ENCODE measurements at places on chromosomes 7 and 10.
A peak's percentile ranks its signal among the peaks of the same experiment; 100 is the strongest.

DNA sequence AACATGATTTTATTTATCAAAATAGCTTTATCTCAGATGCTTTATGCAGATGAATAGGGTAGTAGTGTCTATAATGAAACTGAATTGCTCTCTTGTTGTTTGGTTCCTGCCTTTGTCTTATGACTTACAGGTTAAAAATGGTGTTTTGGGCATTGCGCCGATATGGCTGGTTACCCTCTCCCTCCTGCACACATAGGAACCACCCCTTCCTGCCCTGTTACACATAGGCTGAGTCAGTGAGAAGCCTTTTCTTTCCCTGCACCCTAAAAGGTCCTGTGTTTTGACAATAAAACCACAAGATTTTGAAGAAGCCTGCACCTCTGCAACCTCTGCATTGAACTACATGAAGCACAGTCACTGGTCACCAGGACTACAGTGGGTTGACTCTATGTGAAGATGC lies 655.8 kb upstream of the ANKRD30A start:
- no peak for DNase-seq

GRCh38 chr7:96697822-96698221 lies 11.8 kb downstream of the SEM1 start:
- DNase-seq = no peak

- DNase-seq = no peak
These were observed 92.6 kb upstream of the RNF32 start for GRCh38 chr7:156547884-156548561.

DNA sequence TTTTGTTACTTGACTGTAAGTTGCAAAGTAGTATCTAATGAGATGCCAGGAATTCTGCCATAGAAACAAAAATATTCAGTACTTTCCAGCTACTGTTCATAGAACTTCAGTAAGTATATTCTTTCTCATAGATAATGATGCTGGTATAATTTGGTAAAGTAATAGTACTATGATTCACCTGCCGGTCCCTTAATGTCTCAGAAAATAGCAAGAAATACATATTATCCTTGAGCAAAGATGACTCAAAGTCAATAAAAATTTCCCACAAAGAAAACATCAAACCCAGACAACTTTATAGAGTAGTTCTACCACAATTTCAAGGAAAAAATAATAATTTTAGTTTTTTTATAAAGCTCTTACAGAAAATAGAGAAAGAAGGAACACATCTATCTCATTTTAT lies 105.4 kb downstream of the EPDR1 start:
- no peak for DNase-seq

- DNase-seq = no peak
These were observed 136.0 kb downstream of the COL28A1 start for GRCh38 chr7:7399707-7400106.

GRCh38 chr10:22605168-22605567 lies 109.2 kb downstream of the PIP4K2A start:
- DNase-seq = peak; percentile 71

DNA sequence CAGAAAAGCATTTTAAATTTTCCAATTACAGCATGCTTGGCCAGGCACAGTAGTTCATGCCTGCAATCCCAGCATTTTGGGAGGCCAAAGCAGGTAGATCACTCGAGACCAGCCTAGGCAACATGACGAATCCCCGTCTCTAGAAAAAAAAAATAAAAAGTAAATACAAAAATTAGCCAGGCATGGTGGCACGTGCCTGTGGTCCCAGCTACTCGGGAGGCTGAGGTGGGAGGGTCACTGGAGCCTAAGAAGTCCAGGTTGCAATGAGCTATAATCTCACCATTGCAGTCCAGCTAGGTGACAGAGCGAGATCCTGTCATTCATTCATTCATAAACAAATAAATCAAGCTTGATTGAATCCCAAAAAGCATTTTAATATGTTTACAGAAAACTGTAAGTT lies 234.9 kb downstream of the PARD3 start:
- no peak for DNase-seq

- DNase-seq = no peak
These were observed 50.3 kb upstream of the GSAP start for GRCh38 chr7:77466450-77466849.

- DNase-seq = no peak
These were observed 126.4 kb downstream of the CFAP58 start for GRCh38 chr10:104479906-104480593.

- peak; percentile 40 for DNase-seq
These were observed 1.4 kb downstream of the C10orf71 start for GRCh38 chr10:49300140-49300974.

DNA sequence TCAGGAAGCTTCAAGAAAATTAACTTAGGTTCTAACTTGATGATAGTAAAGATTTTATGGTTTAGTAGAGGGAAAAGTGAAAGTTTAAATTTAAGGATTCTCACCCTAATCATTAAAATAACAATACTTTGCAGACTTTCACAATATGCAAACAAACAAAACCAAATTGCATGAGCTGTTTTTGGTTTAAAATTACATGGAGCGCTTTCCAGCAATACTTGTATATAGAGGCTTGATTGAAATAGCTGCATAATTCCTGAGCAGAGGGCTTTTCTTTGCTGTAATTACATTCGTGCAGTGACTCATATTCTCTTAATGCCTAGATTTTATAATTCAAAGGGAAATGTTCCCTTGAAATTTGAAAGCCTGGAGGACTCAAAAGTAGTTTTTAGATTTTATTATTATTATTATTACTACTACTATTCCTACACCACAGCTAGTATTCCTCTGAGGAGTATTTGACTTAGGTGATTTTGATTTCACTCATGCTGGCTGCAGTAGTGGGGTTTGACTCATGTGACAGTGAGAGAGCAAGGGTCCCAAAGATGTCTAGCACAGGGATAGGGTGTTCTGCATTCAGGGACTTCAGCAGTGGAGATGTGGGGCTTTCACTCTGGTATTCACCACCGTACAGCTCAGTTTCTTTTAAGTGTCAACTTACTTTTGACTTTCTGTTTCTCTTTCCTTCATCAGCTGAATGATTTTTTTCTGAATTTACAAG lies 138.1 kb downstream of the ADAM22 start:
- DNase-seq = no peak

DNA sequence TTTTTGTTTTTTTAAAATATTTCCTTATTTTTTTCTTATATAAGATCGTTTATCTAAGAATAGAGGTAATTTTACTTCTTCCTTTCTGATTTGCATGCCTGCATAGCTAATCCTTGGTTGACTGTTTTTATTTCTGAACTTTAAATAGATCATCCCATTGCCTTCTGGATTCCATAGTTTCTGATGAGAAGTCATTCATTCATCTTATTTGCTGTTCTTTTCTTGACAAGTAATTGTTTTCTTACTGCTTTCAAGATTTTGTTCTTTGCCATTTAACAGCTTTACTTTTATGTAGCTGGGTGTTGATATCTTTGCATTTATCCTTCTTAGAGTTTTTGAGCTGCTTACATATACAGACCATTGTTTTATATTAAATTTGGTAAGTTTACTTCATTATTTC lies 437.9 kb downstream of the SDK1 start:
- DNase-seq = no peak

DNA sequence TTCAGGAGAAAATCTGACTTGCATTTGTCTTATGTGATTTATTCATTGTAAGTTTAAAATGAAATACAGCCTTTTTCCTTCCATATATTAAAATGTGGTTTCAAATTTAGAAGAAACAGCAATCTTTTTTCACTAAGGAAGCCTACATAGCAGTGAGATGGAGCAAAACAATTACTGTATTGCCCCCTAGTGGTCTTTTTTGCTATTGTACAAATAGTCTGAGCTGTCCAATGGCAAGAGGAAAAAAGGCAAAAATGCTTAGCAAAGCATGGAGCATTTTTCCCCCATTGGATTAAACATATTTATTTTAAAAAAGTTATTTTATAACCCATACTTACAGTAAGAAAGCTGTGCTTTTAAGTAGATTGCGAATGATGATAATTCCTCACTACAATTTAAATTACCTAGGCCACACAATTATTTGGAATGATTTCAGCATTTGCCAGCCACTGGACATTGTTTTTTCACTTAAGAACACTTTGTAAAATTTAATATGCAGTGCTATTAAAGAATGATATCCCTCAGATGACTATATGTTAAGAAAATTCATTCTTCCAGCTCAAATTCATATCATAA lies 119.5 kb downstream of the CPED1 start:
- peak; percentile 78 for DNase-seq

- peak; percentile 34 for DNase-seq
These were observed 28.0 kb downstream of the RHOBTB1 start for GRCh38 chr10:60916025-60916424.

DNA sequence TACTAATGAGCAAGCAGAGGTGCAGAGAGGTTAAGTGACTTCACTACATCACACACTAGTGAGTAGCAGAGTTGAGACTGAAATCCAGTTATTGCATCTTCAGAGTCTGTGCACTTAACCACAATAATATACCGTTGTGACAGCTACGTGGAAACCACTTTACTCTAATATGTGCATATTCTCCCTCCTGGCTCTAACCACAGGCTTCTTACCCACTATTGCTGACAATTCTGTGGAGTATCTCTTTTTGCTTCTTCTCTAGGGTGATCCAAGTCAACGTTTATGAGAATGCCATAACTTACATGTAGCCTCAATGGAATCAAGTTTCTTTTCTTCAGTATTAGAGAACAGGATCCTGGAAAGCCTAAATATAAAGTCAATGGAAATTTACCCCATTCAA lies 64.2 kb upstream of the MEOX2 start:
- no peak for DNase-seq

DNA sequence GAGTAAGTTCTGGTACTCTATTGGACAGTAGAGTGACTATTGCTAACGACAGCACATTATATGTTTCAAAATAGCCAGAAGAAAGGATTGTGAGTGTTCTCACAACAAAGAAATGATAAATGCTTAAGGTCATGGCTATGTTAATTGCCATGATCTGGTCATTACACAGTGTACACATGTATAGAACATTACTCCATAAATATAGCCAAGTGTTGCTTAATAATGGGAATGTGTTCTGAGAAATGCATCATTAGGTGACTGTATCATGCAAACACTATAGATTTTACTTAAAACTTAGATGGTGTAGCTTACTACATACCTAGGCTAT lies 19.6 kb downstream of the EPC1 start:
- DNase-seq = no peak

DNA sequence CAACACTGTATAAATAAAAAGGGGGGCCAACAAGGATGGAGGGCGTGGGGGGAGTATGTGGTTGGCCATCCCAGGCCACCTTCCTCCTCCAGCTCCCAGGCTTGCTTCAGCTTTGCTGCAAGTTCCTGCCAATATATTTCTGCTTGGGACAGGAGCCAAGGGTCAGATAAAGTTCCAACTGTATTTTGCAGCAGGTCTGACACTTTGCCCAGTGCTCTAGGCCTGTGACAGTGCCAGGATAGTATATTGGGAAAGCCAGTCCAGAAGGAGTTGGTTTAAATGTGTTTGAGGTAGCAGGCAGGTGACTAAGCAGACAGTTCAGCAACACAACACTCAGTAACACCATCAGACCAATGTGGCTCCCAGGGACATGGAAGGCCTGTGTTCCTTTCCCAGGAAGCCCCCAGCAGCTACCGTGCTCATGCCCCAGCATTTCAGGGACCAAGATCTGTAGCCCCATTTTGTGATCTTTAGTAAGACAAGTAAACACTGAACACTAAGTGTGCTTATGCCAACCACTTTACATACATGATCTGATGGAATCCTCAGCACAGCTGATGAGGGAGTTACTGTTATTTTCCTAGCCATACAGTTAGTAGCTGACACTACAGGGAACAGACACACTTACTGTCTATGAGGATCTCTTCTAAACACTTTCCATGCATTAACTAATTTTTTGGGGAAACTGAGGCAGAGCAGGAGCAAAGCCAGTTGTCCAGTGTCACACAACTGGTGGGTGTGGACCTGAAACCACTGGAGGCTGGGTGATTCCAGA lies 38.9 kb downstream of the DNAJB12 start:
- DNase-seq = peak; percentile 48

GRCh38 chr10:4020631-4021030 lies 235.6 kb upstream of the KLF6 start:
- no peak for DNase-seq

GRCh38 chr10:60943316-60944057 lies 498 bp downstream of the RHOBTB1 start:
- peak; percentile 54 for DNase-seq

DNA sequence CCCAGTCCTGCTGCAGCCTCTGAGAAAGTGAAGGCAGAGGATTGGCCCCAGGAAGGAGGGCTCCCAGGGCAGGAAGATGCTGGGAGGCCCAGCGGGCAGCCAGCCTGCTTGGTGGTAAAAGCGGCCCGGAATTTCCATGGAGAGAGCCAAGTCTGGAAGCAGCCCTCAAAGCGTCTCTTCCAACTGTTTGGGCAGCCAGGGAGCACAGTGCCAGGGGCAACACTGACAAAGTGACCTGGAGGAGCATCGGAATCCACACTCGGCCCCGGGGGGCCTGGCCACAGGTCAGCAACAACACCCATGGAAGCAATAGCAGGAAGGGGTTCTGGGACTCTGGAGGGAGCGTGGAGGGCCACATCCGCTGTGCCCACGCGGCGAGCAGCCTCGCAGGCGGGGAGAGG lies 63.2 kb upstream of the FGFR2 start:
- DNase-seq = no peak

- DNase-seq = no peak
These were observed at the start of gene COBL for GRCh38 chr7:51316666-51317581. TSS of gene COBL (minus strand) at chr7:51316809. CDS start at chr7:51316633, 176 bp downstream.

DNA sequence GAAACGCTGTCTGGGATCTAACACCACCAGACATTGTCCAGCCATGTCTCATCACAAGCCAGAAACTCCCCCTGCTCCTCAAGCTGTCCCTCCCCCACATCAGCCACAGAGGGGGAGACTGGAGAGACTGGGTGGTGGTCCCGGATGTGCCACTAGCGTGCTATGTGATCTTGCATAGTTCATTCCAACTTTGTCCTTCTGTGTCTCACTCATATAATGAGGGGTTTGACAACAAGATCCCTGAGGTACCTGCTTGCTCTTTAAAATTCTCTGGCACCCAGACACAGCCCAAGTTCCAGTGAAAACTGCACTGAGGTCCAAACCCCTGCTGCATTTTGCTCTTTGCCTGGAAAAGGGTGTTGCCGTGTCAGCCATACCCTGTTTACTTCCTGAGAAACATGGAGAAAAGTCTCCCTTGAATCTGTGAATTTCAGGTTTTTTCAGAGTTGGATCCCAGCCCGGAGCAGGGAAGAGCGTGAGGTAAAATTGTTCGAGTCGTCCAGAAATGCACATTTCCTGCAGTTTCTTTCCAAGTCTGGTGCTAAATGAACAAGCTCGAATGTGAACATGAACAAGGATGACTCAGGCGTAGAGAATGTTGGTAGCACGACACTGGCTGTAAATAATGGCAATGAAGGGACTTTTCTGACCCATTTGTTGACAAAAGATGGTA lies 156.6 kb downstream of the CCDC3 start:
- DNase-seq = peak; percentile 88

- DNase-seq = no peak
These were observed 15.9 kb downstream of the FBH1 start for GRCh38 chr10:5905854-5906507.

DNA sequence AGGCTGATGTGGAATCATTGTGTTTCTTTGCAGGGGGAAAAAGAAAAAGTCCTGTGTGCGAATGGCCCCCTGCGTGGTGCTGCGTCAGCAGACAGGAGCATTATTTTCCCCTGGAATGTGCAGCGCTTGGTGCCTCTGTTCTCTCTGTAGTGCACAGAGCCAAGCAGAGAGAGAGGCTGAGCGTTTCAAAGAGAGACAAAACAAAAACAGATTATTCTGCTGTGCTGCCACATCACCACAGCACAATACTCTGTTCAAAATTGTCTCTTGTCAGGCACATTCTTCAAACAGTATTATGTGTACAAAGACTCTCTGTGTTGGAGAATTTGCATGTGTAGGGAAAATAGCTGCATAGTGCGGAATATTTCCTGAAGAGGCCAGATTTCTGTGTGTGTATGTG lies 609.0 kb downstream of the SDK1 start:
- DNase-seq = peak; percentile 38

- no peak for DNase-seq
These were observed 7.3 kb downstream of the RARRES2 start for GRCh38 chr7:150334108-150334507.

Data from fibroblast of skin of scalp (primary cell).